Stimulated activated CD4-positive, alpha-beta T cell treated with anti-CD3 and anti-CD28 coated beads, Interleukin-12 subunit alpha, Interleukin-12 subunit beta, amount 100 ng/mL, for 24 hours (primary cell): ENCODE measurements at places on chromosomes 2 and 18.

DNA sequence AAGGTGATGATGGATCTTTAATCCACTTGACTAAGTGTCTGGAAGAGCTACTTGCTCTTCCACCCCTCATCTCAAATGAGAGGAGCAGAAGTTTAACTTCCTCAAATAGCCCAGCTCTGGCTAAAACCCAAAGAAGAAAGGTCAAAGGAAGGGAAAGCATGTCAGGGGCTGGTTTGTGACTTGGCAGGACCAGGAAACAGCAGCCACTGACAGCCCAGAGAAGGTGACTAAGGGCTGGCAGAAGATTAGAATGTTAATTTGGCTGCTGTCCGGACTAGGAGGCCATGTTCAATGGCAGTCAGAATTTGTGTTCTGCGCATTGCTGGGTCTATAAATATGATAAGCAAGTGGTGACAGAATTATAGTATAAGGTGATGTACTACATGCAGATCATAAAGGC is 386.2 kb downstream of the SETBP1 start:
- no peak for DNase-seq

DNA sequence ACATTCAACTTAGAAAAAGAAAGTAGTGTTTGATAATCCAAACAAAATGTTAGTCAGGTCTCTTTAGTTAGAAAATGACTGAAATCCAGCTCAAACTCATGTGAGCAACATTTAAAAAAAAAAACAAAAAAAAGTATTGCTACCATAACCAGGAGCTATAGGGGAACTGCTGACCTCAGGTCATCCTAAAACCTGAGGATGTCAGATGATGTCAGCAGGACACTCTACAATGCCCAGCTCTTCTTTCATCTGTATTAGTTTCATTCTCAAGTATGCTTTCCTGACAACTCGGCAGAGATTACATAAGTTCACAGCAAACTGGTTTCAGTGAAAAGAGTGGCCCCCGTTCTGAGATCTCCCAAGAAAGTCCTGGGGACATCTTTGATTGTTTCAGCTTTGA is 4.2 kb upstream of the ESCO1 start:
- DNase-seq = no peak

DNA sequence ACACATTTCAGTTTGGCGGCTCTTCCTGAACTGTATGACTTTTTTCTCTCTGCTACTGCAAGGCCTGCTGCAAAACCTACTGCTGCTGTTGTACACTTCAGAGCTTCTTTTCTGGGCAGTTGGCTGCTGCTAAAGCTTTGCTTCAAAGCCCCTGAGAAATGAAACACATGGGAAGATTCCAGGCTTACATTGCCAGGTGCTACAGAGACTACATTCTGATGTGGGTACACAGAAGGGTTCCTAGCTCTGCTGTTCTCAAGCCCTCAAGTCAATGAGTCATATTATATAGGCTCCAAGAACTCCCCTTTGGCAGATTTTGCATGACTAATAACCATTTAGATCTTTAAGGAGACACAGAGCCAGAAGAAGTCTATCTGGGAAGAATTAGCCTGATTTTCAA is 12.9 kb upstream of the PGAP1 start:
- DNase-seq = no peak

GRCh38 chr2:88897715-88898114 is 206.2 kb downstream of the RPIA start:
- DNase-seq = no peak

- DNase-seq = no peak
These were observed 38.2 kb upstream of the CYP1B1 start for GRCh38 chr2:38113981-38114708.

DNA sequence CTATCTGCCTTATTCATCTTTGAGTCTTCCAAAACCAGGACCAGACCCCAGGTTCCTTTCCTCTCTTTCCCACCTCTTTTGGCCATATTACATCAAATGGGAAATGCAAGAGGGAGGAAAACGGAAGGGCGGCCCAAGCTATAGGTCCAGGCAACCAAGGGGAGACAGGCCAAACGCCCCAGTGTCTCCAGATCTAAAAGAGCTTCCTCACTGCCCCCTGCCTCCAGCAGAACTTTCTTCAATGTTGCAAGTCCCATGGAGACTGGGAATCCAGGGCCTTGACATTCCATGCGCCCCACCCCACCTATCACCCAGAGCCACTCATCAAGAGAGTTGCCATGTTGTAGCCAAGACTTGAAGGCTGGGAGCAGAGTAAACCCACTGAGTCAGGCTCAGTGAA is 15.4 kb downstream of the TNS1 start:
- no peak for DNase-seq

DNA sequence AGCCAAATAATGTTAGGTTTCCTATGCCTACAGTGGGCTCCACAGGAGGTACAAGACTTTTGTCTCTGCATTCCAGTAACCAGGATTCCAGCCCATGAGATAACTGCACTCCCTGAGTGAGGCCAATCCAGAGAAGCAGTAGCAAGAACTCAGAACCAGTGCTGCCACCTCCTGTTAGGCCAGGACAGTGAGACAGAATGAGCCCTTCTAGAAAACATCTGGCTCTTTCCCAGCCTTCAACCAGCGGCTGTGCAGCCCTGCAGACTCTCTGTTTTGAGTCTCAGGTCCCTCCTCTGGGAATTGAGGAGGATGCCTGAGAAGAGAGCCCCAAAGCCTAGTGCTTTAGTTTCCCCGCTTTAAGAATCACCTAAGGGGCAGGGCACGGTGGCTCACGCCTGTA is 44.2 kb downstream of the ARID5A start:
- no peak for DNase-seq

DNA sequence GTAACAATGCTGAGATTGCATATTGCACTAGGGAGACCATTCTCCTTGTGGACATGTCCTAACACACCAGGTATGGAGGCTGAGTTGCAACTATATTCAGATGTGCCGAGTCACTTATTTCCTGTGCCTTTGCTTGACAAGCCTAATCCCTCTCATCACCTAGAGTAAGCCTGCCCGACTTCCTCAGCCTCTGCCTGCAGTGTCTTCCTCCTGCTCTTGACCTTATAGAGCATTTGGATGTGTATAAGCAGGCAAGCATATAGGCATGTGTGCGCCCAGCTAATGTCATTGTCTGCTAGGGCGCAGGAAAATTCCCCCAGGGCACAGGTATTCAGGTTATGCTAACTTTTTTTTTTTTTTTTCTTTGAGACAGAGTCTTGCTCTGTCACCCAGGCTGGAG is 316.9 kb downstream of the CDH2 start:
- no peak for DNase-seq

GRCh38 chr2:49045083-49045482 is 109.2 kb downstream of the FSHR start:
- no peak for DNase-seq

- no peak for DNase-seq
These were observed 7.2 kb upstream of the ITGB6 start for GRCh38 chr2:160207271-160207670.

GRCh38 chr18:28767201-28767600 is 590.3 kb upstream of the CDH2 start:
- DNase-seq = no peak

DNA sequence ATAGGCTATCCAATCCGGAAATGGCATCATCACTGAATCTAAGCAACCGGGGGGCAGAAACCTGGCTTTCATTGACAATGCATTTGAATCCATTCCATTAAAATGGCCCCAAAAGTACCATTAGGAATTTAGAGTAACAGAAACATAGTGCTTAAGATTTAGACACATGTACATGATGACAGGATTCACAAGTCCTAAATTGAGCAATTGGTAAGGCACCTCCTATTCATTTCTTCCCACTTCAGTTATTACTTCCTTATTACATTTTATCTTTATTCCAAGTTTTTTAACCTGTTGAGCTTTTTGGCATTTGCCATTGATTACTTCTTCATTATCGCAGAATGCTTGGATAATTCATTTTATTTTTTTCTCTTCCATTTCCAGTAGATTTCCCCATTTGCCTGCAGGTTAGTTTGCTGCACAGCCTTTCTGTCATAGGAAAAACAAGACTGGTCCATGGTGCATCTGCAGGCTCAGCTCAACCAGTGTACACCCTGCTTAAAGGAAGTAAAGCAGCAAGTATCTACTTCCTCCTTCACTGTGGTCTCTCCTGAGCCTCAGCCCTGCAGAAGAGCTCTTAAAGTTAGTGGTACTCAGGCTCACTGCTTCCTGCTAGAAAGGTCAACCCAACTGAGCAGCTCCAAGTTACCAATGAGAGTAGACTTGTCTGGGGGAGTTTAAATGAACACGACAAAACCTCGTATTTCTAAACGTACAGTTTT is 89.2 kb downstream of the DOCK10 start:
- DNase-seq = no peak

GRCh38 chr2:228630786-228631185 is 449.3 kb upstream of the SPHKAP start:
- no peak for DNase-seq

DNA sequence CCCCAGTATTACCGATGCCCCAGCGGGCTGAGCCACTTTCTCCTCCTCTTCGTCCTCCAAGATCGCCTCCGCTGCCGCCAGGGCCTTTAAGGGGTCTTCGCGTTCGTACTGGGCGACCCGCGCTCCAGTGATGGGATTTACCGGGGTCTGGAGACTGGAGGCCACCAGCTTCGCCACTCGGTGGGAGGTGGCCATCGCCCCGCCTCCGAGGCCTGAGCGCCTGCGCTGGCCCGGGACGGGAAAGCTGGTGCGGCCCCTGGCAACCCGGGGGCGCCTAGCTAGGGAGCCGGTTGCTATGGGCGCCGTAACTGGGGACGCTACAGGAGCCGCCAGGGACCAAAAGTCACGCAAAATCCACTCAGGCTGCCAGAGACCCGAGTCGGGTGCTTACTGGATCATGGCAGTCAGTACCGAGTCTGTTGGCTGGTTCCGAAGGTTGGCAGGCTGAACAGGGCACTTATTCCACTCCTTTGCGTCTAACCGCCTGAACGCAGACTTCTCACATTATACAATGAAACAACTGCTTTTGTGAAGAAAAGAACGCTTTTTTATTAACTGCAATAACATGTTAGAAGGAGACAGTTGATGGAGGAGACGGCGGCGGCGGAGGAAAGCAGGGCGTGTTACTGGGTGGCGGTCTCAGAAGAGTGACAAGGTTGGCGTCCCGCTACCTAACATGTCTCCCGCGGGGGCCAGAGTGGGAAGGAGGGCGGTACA is at the start of gene FAM161A:
Gene FAM161A (minus strand): TSS at position 214 of the 717 bp plus-strand sequence. CDS start 19 bp downstream, at position 195.
- DNase-seq = peak; percentile 68

GRCh38 chr2:108907822-108908712 is 81.0 kb downstream of the EDAR start:
- no peak for DNase-seq

DNA sequence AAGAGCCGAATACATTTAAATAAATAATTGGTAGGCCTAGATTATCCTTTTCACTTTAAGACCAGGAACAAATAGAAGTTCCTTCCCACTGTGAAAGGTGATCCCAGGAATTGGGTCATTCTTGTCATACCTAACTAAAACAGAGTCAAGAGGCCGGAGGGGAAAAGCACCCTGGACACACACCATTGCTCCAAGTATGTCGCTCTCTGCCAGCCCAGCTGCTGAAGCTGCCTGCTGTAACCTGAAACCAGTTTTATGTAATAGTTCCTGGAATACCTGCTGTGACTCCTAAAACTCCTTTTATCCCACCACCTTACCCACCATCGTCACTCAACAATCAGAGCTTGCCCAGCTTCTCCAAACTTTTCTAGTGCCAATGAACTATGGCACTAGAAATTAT is 217.1 kb downstream of the PTPRM start:
- no peak for DNase-seq

- no peak for DNase-seq
These were observed 292.0 kb downstream of the ZNF804A start for GRCh38 chr2:184890311-184890710.

DNA sequence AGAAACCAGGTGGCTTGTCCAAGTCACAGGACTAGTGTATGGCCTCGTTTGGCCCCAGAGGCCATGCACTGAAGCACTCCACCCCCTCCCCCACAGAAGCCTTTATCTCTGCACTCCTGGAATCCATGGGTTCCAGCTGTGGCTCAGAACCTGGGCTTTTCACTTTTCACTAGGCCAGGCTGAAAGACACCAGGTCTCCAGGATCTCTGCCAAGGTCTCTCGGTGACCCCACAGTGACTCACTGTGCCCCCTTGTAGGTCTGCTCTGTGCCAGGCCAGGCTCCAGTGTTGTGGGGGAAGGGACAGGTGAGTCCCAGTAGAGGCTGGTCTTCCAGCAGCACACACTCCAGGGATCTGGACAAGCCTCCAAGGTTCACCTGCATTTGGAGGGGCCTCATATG is 31.0 kb upstream of the GLI2 start:
- DNase-seq = no peak

DNA sequence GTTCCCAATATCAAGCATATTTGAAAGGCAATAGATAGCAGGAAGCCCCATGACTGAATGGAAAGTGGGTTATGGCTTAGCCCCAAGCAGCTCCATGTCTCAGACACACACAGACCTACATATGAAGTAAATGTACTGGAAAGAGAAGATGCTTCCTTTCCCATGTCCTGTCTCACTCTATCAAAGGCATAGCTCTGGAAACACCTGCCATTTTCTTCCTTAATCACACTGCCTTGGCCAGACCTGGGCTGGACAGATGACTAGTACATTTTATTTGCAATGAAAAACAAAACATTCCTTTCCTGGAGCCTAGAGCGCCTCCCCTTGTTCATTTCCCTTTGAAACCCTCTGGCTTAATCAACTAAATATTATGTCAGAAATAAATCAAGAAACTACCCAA is 160.7 kb downstream of the ANTXR1 start:
- no peak for DNase-seq

GRCh38 chr2:14182227-14182946 is 450.1 kb upstream of the LRATD1 start:
- no peak for DNase-seq
